ENCODE measurements at places on chromosomes 7 and 10.
A peak's percentile ranks its signal among the peaks of the same experiment; 100 is the strongest.

- no peak for DNase-seq
These were observed 1158.9 kb upstream of the CELF2 start for GRCh38 chr10:9858816-9859215.

DNA sequence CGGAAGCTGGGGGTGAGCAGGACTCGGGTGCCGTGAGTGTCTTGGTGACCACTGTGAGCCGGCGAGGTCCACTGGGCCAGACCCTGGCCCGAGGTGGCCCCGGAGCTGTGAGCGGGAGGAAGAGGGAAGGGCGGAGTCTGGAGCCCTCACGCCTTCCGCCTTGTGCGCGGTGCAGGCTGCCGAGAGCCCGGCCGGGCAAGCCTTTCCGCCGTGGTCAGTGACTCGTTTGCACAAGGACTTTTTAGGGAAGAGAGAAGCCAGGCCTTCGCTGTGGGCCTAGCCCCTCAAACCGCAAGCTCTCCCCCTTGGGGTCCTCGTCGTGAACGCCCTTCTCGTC, 40.9 kb upstream of the ZNF32 start:
- DNase-seq: no peak

- no peak for DNase-seq
These were observed 97.5 kb downstream of the FAM53B start for GRCh38 chr10:124646483-124647352.

- DNase-seq: no peak
These were observed 130.0 kb upstream of the AHR start for GRCh38 chr7:17168416-17168815.

DNA sequence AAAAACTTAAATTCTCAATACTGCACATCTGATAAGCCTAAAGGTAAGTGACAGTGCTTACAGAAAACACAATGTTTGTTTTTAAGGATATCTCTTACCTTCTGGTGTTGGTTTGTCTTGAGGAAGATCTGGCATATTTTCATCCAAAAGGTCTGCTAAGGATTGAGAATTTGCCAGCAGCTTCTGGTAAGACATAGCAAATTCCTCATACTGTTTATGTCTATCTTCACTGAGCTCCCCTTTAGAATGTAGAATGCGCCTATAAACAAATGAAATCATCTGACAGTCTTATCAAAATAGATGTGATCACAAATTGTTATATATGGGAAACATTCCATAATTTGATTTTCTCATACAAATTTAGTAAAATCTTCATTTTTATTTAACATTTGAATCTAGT, 28.7 kb downstream of the UPF2 start:
- no peak for DNase-seq

- no peak for DNase-seq
These were observed 85.8 kb downstream of the AGMO start for GRCh38 chr7:15475808-15476530.

GRCh38 chr10:79405995-79406515, 39.4 kb downstream of the ZCCHC24 start:
- no peak for DNase-seq

DNA sequence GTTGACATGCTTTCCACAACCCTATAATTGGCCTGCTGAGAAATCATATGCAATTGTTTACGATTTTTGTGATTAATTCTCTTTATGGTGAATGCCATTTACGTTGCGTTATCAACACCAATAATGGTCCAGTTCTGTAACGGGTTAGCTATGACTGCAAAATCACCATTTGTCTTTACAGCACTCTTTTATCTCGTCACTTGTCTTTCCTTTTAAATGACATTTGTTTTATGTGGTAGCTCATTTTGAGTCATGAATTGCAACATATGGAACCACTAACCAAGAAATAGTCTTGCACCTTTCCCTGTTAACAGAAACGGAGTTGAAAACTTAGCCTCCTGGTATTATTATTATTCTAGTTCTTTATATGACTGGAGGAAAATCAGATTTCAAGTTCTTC, 3.1 kb upstream of the KIAA1217 start:
- DNase-seq: no peak

DNA sequence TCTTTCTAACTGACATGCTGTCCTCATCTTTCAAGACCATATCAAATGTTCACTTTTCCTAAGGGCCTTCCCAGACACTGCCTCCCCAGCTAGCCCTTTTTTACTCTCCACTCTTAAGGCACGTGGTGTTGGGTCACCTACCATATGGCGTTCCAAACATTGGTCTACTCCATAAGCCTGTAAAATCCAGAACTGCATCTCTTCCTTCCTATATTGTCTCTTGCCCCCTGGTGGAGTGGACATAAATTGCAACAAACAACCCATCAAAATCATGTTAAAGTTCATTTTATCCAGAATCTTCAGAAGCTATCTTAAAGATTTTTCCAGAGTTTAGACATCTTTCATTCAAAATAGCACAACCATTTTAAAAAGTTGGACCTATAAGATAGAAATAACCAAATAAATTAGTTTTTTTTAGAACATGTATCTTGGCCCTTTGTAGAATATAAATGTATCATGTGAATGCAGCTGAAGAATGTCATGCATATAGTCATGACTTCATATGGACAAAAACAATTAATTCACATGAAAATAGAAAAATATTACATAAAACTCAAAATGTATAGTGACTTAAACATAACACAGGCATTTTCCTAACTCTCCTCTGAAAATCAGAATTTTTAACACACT, 180.6 kb upstream of the CHRM2 start:
- peak; percentile 5 for DNase-seq

- no peak for DNase-seq
These were observed 29.7 kb downstream of the ZNF467 start for GRCh38 chr7:149743476-149744255.

GRCh38 chr7:94591176-94591575, 64.8 kb downstream of the SGCE start:
- no peak for DNase-seq

DNA sequence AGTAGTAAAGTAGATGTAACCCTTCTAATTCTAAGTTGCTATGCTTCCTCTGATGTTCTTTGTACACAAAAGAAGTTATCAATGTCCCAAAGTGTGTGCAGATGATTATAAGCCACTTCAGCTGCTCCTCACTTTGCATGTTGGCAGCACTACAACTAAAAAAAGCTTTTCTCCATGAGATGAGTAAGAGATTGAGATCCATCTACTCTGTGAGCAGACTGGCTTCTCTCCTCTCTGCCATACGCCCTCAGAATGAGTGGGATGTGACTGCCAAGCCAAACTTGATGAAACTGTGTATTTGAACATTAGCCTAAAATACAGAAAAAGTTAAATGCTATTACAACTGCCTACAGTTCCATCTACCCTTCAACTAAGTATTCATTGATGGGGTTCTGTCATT, 102.9 kb upstream of the ETV1 start:
- peak; percentile 17 for DNase-seq

- DNase-seq: peak; percentile 77
These were observed 494 bp upstream of the BMPR1A start for GRCh38 chr10:86755740-86756510.

GRCh38 chr10:29007748-29008610, 280.9 kb upstream of the LYZL1 start:
- DNase-seq: no peak

DNA sequence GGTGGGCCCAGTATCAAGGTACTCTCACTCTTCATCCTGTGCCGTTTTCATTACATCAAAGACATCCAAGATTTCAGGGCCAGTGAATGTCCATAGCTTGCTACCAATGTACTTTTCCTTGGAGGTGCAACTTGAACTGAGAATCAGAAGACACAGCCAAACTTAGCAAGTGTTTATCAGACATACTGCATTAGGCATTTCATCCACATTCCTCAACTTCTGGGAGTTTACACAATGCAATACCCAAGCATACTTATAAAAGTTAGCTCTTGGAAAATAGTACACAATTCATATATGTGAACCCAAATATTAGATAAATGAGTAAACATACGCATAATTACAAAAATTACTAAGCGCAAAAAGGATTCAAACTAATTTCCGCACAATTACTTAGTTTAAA, 216.3 kb upstream of the RHOBTB1 start:
- no peak for DNase-seq

GRCh38 chr7:14184292-14184864, 194.9 kb upstream of the ETV1 start:
- no peak for DNase-seq

GRCh38 chr10:61464461-61465170, 11.4 kb upstream of the TMEM26 start:
- DNase-seq: no peak

DNA sequence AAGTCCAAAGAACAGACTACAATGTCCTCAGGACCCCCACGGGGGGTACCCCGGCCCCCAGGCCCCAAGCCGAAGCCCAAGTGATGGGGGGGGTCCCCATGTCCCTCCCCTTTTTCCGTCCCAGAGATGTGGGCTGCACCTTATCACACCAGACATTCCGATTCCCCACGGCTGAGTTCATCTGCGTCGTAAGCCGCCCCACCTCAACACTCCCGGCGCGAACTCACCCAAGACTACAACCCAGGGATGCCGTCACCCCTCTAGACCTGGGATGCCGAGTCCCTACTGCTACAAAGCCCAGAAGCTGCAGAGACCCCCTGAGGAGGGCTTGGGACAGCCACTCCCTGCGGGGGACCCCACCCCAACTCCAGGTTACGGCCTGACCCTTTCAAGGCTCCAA, 14.5 kb downstream of the PDGFA start:
- DNase-seq: no peak

- DNase-seq: no peak
These were observed 163.3 kb downstream of the STK31 start for GRCh38 chr7:23873306-23873705.

DNA sequence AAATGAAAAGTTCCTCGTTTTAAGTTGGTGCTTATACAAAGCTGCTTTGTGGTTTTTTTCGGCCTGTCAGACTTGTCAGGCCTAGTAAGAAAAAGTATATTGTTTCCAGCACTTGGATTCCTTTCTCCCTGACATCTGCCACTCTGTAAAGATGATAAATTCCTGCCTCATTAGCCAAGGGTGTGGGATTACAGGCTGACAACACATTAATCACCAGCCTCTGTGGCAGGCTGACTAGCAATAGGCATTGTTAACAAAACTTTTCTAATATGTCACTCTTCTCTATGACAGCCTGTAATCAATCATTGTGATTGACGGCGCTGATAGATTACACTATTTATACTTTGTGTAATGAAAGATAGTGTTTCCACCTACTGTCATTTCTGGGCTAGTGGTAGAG, 682.5 kb downstream of the LRMDA start:
- DNase-seq: no peak

DNA sequence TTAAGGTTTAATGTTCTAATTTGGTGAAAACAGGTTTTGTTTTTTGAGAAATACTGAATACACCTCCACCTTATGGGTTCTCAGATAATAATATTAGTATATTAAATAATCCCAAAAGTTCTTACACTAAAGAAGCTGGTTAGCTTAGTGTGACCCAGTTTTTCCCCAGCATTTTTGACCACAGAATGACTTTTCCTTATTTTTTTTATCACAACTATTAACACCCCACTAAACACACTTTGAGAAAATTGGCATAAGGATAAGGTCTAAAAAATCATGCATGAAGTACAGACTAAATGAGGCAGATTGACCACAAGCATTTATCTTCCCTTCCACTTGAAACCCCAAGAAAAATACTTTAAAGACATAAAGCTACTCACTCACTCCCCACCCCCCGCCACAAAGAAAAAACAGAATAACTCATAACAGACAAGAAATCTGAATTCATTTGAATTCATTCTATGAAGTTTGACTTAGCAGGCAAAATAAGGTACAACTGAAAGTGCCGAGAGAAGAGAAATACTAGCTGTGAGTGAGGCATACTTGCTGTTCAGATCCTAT, 49.7 kb upstream of the WNT16 start:
- no peak for DNase-seq

DNA sequence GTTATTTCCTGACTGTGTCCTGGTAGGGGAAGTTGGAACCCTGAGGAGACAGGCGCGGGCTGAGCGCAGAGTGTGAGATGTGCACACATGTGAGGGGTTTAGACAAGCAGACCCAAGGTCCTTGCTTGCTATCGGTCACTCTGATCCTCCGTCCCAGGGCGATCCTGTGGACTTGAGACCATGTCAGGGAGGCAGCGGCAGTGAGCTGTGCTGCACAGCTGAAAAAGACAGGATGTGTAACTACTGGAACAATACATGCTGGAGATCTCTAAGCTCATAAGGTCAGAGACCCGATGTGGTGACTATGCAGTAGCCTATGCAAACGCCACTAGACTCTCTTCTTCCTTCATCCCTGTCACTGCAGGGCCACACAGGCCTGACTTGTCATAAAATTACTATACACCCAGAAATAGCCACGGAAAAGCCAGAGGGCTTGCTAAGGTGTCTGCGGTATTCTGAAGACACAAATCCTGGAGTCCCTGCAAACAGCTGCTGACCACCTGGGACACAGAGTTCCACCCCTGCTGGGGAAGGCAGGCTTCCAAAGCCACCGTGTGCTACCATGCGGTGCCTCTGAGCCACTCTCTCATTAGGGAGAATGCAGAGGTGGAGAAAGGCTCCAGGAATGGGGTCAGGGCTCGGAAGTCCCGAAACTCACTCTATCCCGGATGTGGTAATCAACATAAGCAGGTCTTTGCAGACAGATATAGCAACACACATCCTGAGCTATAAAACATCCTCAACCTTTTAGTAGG, 91.1 kb upstream of the DDC start:
- no peak for DNase-seq

DNA sequence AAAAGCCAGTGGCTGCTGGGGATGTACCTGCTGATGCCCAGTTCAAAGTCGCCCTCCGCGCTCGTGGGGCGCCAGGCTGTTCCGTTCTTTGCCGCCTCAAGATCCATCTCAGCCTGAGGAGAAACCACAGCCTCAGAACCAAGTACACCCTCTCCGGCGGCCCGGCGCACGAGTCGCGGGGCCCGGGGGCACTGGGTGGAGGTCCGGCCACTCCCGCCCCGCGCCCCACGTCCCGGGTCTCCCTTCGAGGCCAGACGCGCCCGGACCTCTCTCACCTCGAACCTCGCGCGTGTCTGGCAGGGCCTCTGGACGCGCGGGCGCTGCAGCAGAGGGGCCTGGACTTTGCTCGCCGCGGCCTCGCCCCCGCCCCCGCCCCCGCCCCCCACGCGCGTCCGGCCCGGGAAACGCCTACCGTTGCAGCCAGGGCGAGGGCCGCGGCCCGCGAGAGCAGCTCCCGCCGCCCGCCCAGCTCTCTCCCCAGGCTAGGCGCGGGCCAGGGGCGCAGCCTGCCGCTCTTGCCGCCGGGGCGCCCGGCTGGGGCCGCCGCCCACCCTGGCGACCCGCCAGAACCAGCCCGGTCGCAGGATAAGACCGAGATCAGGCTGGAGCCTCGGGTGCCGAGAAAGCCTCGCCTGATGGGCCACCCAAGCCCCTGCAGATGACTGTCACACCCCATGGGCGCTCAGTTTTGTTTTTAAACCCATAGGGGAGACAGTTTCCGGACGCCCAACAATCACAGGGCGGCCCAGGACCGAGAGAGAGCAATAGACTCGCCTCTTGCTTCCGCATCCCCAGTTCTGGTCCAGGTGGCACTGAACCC, at the start of gene ABCB4:
TSS of gene ABCB4 (minus strand) at position 322 of the 820 bp plus-strand sequence. CDS start at position 107, 215 bp downstream.
- no peak for DNase-seq

- DNase-seq: no peak
These were observed 62.5 kb downstream of the GATA3 start for GRCh38 chr10:8116926-8117493.

DNA sequence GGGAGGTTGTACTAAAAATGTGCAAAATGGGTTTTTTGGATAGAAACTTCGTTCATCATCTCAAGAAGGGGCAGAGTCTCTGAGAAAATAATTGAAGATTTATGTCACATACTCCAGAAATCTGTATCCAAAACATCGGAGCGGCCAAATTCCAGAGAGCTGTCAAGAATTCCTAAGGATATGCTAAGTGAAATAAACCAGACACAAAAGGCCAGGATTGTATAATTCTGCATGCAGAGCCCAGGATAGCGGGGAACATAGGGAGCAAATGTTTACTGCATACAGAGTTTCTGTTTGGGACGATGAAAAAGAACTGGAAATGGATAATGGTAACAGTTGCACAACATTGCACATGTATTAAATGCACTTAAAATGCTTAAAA, 224.2 kb upstream of the AUTS2 start:
- no peak for DNase-seq

Measured in NCI-H1105 (cell line).